ENCODE measurements at places on chromosomes 1 and 21.
A peak's percentile ranks its signal among the peaks of the same experiment; 100 is the strongest.

GRCh38 chr1:59410457-59410856 is 113.6 kb downstream of the FGGY start:
- DNase-seq, result no peak

DNA sequence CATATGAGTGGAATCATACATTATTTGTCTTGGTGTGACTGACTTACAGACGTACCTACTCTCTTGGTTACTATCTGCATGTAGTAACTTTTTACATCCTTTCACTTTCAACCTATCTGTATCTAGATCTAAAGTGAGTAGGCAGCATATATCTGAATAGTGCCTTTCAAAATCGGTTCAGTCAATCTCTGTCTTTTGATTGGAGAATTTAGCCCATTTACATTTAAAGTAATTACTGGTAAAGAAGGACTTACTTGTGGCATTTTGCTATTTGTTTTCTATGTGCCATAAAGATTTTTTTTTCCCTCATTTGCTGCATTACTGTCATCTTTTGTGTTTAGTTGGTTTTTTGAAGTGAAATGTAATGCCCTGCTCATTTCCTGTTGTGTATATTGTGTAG is 14.2 kb downstream of the UTS2 start:
- DNase-seq, result no peak

DNA sequence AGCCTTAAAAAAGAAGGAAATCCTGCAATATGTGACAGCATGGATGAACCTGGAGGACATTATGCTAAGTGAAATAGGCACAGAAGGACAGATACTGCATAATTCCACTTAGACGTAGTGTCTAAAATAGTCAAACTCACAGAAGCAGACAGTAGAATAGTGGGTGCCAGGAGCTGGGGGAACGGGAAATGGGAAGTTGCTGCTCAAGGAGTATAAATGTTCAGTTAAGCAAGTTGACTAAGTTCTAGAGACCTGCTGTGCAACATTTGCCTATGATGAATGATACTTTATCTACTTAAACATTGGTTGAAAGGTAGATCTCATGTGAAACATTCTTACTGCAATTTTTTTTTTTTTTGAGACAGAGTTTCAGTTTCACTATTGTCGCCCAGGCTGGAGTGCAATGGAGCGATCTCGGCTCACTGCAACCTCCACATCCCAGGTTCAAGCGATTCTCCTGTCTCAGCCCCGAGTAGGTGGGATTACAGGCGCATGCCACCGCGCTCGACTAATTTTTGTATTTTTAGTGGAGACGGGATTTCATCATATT is 197.8 kb downstream of the HIVEP3 start:
- DNase-seq, result no peak

DNA sequence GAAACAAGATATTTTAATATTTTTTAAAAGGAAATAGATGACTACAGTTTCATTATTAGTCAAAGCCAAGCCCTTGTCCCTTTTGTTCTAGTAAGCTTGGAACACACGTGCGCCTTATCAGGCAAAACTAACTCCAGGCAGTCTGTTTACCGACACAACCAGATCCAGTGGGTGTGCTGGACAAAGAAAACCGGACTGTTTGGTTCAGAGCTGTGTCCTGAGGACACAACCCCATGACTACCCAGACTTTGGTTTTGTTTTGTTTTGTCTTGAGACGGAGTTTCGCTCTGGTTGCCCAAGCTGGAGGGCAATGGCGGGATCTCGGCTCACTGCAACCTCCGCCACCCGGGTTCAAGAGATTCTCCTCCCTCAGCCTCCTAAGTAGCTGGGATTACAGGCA is 13.9 kb upstream of the RHOU start:
- no peak for DNase-seq

DNA sequence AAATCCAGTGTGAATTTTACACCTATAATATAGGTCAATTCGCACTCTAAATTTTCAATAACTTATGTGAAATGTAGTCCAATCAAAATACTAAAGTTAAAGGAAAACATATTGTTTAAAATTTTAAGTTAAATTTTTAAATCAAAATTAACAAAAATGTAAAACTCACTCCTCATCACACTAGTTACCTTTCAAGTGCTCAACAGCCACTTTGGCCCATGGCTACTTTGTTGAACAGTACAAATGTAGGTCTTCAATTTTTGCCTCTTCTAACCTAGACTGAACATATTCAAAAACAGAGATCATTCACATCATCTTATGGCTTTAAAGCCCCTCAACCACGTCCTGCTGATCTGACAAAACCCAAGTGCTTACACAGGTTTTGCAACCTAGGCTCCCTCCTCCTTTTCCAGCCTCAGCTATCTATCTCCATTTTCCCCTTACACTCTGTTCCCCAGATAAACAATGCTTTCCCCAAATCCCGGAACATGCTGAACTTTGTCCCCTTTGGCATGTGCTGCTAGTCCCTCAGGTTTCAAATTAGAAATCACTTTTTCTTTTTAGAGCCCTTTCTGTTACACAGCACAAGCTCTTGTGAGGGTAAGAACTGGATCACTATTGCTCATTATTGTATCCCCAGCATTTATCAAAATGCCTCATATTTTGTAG is 110.6 kb downstream of the AKT3 start:
- no peak for DNase-seq

GRCh38 chr1:77585610-77586314 is 96.7 kb downstream of the ZZZ3 start:
- no peak for DNase-seq

DNA sequence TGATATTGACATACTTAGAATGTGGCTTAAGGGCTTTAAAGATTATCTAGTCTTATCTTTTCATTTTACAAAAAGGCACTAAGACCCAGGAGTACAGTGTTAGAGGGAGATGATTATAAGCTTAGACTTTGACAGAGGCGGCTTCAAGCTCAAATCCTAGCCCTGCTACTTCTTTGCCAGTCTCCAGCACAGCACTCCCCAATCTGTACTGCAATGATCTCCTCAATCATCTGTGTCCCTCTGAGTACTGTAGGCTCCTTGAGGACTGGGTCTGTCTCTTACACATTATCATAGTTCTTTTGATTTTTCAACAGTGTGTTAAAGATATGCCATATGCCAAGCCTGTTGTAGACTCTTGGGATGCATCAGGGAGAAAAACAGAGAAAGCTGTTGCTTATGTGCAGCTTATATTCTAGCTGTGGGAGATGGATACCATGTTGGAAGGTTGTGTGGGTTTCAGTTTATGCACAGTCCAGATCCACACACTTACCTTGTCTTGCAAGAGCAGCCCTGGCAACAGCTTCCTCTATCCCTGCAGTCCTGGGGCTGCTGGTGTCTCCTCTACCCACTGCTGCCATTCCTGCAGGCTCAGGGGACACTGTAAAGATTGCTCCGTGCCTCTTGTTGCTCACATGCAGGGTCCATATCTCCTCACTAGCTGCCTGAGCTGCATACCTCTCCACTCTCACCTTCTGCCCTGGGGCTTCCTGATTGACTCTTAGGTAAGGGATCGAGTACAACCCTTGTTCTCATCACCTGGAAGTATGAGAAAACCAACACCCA is 103.9 kb upstream of the TSPAN2 start:
- no peak for DNase-seq

DNA sequence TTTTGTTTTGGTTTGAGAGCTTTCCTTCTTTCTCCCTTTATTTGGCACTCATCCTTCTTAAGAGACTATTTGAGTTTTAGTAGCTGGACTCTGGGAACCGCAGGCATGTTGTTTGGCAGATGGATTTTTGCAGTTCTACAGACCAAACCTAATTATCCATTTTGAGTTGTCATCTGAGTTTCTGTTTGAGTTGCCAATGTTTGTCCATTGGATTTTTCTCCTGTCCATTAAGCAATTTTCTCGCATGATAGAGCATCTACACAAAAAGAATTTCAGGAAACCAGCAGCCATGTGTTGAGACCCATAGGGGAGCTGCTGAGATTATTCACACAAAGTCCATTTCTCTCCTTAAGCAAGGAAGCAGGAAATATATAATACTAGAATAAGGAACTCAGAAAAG is 17.2 kb upstream of the CXADR start:
- DNase-seq, result no peak

GRCh38 chr1:109089242-109090015 is 1.1 kb upstream of the TMEM167B start:
- peak; percentile 43 for DNase-seq

DNA sequence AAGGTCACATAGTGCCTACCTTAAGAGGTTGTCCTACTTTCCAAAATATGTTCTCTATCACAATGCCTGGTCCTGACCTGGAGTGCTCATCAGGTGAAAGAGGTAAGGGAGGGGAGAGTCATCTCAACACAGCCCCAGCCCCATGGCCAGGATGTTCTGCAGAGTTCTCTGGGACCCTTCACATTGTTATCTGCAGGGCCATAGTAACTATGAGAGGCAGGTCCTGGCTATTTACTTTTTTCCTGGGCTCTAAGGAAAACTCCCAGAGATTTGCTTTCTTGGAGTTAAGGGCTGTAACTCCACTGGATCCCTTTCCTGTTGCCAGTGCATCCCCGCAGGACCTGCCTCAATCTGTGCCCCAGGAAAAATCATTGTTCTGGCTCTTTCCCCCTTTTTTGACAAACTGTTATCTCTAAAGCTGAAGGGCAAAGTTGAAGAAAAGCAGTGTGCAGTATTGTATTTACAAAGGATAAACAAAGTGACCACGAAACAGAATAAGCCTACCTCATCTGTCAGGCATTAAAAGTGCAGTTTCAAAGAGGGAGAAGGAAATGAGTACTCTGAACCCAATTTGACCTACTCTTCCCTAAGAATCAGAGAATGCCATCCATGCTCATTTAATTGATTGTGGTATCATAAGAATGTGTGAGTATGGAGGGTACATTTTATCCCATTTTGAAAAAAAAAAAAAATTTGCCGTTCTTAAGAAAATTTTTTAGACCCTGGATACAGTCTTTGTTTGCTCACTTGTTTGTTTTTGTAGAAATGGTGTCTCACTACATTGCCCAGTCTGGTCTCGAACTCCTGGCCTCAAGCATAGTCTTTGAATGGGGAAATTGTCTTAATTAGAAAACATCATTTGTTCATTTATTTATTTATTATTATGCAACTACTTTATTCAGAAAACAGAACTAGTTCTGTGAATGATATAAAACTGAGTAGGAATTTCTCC is 149.6 kb downstream of the RHOU start:
- no peak for DNase-seq

- no peak for DNase-seq
Observed at GRCh38 chr1:36384542-36385409, 948 bp downstream of the STK40 start.

DNA sequence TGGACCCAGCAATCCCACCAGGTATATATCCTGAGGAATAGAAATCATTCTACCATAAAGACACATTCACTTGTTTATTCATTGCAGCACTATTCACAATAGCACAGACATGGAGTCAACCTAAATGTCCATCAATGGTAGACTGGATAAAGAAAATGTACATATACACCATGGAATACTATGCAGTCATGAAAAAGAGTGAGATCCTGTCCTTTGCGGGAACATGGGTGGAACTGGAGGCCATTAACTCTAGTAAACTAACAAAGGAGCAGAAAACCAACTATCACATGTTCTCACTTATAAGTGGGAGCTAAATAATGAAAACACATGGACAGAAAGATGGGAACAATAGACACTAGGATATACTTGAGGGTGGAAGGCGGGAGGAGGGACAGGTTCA is 36.1 kb upstream of the PRKACB start:
- no peak for DNase-seq

GRCh38 chr1:234500269-234500668 is 21.3 kb upstream of the TARBP1 start:
- DNase-seq, result no peak

- no peak for DNase-seq
Observed at GRCh38 chr1:245807306-245807705, 652.5 kb downstream of the KIF26B start.

- peak; percentile 46 for DNase-seq
Observed at GRCh38 chr21:29299916-29300806, 1.4 kb downstream of the BACH1 start.

DNA sequence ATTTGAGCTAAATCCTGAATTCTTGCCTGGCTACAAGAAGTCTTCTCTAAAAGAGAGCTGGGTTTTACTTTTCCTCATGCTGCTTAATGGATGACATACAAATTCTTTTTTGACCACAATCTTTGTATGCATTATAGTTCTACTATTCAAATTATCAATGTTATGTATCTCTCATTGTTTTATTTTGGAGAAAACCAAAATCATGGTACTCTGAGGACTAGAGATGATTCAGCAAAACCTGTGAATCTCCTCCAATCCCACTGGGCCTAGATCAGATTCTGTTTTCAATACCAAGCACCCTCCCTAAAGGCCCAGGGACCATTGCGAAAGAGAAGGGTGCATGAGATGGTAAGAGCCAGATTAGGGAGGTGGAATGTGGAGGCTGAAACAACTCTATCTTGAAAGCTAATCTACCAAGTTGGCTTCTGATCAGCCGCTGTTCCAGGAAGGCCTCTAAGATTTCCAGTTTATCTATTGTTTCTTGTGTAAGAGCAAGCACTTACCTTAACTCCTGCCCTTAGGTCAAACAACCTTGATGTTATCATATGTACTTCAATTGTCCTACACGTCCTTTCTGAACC is 547.2 kb downstream of the PLPP3 start:
- no peak for DNase-seq

DNA sequence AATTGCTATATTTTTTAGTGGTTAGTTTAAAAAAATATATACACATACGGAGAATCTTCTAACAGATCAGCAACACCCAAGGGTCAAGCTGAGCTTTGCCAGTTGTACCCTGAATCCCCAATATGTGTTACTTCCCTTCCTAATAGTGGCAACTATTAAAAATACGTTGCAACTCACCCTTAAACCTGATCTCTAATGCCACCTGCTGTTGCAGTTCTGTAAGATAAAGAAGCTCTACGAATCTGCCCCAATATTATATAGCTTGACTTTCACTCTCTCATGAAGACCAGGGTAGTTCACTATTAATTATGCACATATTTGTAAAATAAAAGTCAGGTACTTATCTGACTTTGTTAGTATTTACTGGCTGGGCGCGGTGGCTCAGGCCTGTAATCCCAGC is 58.4 kb downstream of the ASH1L start:
- DNase-seq, result no peak

DNA sequence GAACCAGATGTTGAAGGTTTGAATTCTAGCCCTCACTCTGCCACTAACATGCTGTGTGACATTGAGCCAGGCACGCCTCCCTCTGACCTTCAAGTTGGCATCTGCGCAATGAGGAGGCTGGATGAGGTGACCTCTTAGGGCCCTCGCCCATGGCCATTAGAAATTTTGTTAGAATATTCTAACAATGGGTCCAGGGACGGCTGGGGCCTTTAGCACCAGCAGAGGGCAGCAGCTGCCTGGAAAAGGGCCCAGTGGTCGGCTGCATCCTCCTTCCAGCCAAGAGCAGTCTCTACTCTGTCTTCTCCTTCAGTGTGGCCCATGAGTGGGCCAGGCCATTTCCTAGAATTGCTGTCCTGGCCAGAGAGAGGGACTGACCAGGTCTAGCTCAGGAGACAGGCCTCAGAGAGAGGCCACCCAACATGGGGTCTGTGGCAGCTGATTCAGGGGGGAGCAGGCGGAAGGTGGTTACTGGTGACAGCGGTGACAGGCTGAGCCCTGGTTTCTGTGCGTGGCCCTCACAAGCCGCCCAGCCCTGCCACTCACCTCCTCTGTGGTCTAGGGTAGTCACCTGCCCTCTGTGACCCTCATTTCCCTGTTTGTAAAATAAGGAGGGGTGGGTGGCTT is 101.3 kb upstream of the ACTL8 start:
- DNase-seq, result peak; percentile 13

- DNase-seq, result no peak
Observed at GRCh38 chr1:202210385-202210784, 16.8 kb downstream of the LGR6 start.

GRCh38 chr1:7108251-7108650 is 323.0 kb downstream of the CAMTA1 start:
- no peak for DNase-seq

- no peak for DNase-seq
Observed at GRCh38 chr1:40423264-40423642, 27.0 kb upstream of the ZFP69B start.
